ENCODE measurements at places on chromosomes 12 and 14. TPM values are rescaled to one million over a fixed set of nuclear protein-coding genes. Genes with fewer than 3 reads are reported as not detected.
A peak's percentile ranks its signal among the peaks of the same experiment; 100 is the strongest.

Gene ADAMTS20
- total RNA-seq: not detected

Gene BDKRB1
- 1.4 TPM for total RNA-seq

DNA sequence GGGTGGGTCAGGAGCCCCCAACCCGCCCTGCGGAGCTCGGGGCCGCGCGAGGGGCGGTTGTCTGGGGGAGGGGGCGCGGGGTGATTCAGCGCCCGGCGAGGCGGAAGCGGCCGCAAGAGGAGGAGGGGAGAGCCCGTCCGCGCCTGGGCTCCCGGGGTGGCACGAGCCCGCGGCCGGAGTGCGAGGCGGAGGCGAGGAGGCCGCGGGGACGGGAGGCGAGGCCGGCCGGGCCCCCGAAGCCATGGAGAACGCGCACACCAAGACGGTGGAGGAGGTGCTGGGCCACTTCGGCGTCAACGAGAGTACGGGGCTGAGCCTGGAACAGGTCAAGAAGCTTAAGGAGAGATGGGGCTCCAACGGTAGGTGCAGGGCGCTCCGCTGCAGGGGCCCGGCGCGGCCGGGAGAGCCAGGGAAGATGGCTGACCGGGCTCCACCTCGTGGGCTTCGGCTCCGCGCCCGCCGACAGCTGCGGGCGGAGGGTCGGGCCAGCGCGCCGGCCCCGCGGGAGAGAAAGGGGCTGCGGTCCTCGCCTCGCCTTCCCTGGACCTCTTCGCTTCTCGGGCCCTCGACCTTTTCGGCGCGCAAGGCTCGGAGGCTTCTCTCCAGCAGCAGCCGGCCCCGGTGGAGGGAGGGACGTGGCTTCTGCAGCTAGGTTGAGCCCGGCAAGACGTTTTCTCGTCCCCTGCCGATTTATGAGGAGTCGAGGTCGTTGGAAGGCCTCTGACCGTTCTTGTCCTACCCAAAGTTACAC is 677 bp downstream of the ATP2A2 start:
- peak; percentile 56 for DNase-seq

Gene RTL1
- not detected for total RNA-seq

DNA sequence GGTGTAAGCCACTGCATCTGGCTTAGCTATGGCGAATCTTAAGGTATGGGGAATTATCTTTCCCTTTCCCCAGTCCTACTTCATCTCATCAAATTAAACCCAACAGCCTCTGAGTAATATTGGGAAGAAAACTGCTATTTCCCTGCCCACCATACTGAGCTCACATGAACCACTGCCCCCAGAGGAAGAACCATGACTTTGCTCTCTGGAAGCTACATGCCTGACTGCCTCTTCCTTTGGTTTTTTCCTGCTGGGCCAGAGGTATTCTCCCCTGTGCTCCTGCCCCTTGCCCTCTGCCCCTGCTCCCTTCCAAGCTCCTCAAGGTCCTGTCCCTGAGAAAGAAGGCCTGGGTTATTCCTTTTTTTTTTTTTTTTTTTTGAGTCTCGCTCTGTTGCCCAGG is 15.2 kb downstream of the RILPL2 start:
- DNase-seq: no peak

Measured in ureter (tissue), 1 donor.